ENCODE measurements at places on chromosomes 13 and 19.
A peak's percentile ranks its signal among the peaks of the same experiment; 100 is the strongest.

GRCh38 chr19:1374250-1374577 is 9.5 kb upstream of the NDUFS7 start:
- H3K4me3 ChIP-seq, result no peak overlapping the region
- H3K36me3 ChIP-seq, result peaks cover 9% of the 10 kb centered on the region
- H3K4me1 ChIP-seq, result no peaks in the 10 kb centered on the region
- no peak overlapping the region for H3K27ac ChIP-seq
- no peaks in the 10 kb centered on the region for H3K27me3 ChIP-seq
- no peak for DNase-seq

DNA sequence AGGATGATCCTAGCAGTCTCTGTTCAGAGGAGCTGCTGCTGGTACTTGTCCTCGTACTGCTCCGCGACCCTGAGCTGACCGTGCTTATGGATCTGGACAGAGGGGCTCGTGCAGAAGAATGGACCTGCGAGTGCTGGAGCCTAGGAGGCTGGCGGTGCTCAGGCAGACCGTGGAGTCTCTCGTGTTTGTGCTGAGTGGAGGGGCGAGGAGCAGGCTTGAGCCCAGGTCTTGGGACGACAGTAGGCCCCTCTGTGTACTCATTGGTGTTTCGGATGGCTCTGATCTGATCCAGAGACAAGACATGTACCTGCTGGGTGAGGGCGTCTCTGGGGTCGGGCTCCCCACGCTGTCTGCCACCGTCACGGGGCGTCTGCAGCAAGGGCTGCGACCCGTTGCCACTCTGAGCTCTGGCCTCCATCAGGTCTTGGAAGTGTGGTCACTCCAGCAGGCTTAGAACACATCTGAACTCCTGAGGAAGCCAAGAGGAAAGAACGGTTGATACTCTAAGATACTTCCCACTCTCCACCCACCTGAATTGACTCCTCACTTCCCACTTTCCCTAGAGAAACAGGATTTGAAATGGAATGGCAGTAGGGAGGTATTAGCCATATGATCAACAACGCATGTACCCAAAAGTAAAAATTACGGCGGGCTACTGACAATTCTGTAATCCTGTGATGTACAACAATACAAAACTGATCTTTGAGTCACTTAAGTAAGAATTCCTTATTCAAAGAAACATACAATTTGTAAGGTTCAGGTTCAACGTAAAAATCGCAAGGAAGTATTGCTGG is 3.4 kb downstream of the SPRY2 start:
- no peaks in the 10 kb centered on the region for H3K4me1 ChIP-seq
- H3K36me3 ChIP-seq, result no peaks in the 10 kb centered on the region
- no peak for DNase-seq
- peaks cover 8% of the 10 kb centered on the region for H3K27me3 ChIP-seq
- H3K4me3 ChIP-seq, result peak overlapping the region; percentile 18
- no peak overlapping the region for H3K27ac ChIP-seq

GRCh38 chr13:96238861-96239260 is 149.0 kb downstream of the HS6ST3 start:
- no peak for DNase-seq
- no peaks in the 10 kb centered on the region for H3K36me3 ChIP-seq
- H3K4me3 ChIP-seq, result no peak overlapping the region
- H3K27ac ChIP-seq, result no peak overlapping the region
- no peaks in the 10 kb centered on the region for H3K4me1 ChIP-seq
- no peaks in the 10 kb centered on the region for H3K27me3 ChIP-seq

GRCh38 chr13:73107970-73108369 is 49.2 kb downstream of the KLF5 start:
- no peaks in the 10 kb centered on the region for H3K4me1 ChIP-seq
- no peak overlapping the region for H3K4me3 ChIP-seq
- no peaks in the 10 kb centered on the region for H3K36me3 ChIP-seq
- peaks cover 21% of the 10 kb centered on the region for H3K27me3 ChIP-seq

DNA sequence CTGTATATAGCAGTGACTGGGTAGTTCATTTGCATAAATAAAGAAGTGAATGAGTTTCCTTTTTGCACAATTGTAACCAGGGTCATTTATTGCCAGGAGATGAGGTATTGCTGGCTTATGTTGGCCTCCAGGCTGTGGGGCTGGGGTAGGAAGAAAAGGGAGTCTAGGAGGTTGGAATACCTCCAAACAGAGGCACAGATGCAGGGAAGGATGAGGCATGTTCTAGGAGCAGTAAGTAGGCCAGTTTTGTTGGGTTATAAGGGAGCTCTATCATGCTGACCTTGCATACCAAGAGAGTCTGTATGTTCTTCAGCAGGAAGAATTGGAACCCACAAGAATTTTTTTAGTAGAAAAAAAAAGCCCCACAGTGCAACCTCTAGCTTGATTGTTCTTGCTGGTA is 17.2 kb upstream of the CYSLTR2 start:
- H3K27me3 ChIP-seq, result no peaks in the 10 kb centered on the region
- no peaks in the 10 kb centered on the region for H3K4me1 ChIP-seq
- no peak for DNase-seq
- H3K36me3 ChIP-seq, result no peaks in the 10 kb centered on the region
- no peak overlapping the region for H3K4me3 ChIP-seq

GRCh38 chr13:41409611-41410010 is 47.7 kb upstream of the RGCC start:
- H3K4me1 ChIP-seq, result no peaks in the 10 kb centered on the region
- no peak overlapping the region for H3K27ac ChIP-seq
- H3K27me3 ChIP-seq, result no peaks in the 10 kb centered on the region
- no peaks in the 10 kb centered on the region for H3K36me3 ChIP-seq

DNA sequence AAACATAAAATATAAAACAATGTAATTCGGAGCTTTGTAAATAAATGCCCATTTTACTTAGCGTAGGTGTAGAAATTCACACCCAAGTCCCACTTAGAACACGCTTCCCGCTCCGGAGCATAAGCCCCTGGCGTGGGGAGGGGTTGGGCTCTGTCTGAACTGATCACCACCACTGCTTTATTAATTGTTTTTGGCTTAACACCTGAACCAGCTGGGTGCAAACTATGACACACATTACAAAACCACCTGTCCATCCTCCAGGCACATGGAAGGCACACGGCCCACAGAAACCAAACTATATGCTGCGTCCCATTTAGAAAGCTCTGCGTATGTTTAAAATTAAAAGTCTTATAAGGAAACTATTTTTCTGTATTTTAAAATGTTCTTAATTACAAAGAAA is 25.9 kb downstream of the RASA3 start:
- H3K36me3 ChIP-seq, result peaks cover 53% of the 10 kb centered on the region
- no peaks in the 10 kb centered on the region for H3K27me3 ChIP-seq
- no peak for DNase-seq

DNA sequence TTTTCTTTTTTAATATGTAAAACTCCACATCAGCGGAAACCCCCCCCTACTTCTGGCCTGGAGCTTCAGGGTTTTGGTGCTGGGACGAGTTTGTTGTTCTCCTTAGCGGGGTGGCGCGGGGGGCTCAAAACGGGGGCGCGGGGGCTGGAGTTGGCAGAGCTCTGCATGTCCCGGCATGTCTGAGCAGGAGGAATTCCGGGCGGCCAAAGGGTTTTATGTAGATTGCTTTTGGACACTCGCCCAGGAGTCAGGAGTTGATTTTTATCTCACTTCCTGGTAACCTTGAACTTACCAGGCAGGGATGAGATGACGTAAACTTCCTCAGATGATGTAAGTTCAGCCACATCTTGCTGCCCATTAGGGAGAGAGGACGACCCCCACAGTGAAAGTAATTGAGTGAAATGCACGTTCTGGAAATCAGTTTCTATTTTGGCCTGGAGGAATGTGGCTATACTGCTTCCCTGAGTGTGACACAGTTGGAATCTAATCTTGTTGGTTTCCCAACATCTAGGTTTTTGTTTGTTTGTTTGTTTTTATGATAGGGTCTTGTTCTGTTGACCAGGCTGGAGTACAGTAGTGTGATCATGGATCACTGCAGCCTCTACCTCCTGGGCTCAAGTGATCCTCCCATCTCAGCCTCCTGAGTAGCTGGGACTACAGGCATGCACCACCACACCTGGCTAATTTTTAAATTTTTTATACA is 21.0 kb upstream of the GDF15 start:
- no peak for DNase-seq
- peaks cover 4% of the 10 kb centered on the region for H3K4me1 ChIP-seq
- H3K4me3 ChIP-seq, result no peak overlapping the region

DNA sequence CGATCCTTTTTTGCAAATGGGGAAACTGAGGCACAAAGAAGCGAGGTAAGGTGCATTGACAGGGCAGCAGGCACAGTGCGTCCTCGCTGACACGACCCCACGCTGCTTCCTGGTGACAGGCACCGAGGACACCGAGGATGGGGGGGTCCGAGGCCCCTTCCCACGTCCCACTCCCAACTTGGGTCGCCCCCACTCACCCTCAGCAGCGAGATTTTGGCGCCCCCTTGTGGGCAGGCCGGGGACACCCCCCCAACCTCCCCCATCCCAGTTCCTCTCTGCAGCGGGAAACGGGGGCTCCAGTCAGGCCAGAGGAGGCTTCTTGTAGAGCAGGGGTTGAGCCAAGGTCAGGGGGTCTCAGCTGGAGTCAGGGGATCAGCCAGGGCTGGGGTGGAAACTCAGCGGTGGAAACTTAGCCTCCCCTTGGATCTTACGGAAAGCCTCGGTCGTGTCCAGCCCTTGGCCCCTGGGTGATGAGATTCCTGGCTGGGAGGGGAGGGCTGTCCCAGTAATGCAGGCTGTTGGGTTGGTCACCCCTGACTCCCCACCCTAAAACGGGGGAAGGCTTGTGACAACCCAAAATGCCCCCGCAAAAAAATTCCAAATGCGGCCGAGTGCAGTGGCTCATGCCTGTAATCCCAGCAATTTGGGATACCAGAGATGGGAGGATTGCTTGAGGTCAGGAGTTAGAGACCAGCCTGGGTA is 8.2 kb downstream of the SMIM24 start:
- H3K4me3 ChIP-seq, result no peak overlapping the region
- peaks cover 2% of the 10 kb centered on the region for H3K36me3 ChIP-seq
- DNase-seq, result no peak

- H3K4me1 ChIP-seq, result peaks cover 15% of the 10 kb centered on the region
- H3K27me3 ChIP-seq, result no peaks in the 10 kb centered on the region
- H3K36me3 ChIP-seq, result peaks cover 53% of the 10 kb centered on the region
- DNase-seq, result no peak
- no peak overlapping the region for H3K4me3 ChIP-seq
- peak overlapping the region; percentile 16 for H3K27ac ChIP-seq
Observed at GRCh38 chr13:79361299-79361698, 44.8 kb downstream of the RBM26 start.

- no peak overlapping the region for H3K27ac ChIP-seq
- no peak for DNase-seq
- no peaks in the 10 kb centered on the region for H3K4me1 ChIP-seq
- no peak overlapping the region for H3K4me3 ChIP-seq
Observed at GRCh38 chr13:40109351-40109844, 453.9 kb downstream of the COG6 start.

DNA sequence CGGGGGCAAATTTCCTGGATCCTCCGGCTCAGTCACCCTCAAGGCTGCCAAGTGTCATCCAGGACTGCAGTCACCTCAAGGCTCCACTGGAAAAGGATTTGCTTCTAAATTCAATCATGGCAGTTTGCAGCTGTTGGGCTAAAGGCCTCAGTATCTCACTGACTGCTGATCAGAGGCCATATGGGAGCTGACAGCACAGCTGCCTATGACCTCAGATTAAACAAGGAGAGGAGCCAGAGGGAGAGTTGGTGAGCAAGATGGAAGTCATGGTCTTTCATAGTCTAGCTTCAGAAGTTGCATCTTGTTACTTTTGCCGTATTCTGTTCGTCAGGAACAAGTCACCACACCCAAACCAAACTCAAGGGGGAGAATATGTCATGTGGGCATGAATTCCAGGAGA is 849.7 kb downstream of the UQCRFS1 start:
- no peaks in the 10 kb centered on the region for H3K36me3 ChIP-seq
- H3K27ac ChIP-seq, result no peak overlapping the region
- H3K4me3 ChIP-seq, result no peak overlapping the region
- no peak for DNase-seq

DNA sequence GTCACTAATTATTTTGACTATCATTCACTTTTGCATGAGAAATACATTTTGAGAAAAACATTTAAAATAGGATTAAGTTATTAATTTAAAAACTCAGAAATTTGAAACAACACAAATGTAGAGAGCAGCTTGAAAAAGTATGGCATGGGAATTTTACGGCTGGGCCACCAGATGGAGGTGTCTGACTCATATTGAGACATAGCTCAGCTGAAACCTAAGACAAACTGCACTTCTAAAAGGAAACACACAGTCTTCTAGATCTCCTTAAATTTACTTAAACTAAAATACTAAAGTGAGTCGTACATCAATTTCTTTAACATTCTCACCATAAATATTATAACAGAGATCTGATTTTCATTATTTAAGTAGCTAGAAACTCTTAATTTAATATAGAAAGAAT is 41.9 kb upstream of the POSTN start:
- no peak overlapping the region for H3K27ac ChIP-seq
- H3K27me3 ChIP-seq, result no peaks in the 10 kb centered on the region
- H3K36me3 ChIP-seq, result no peaks in the 10 kb centered on the region
- no peaks in the 10 kb centered on the region for H3K4me1 ChIP-seq
- no peak for DNase-seq
- H3K4me3 ChIP-seq, result no peak overlapping the region

GRCh38 chr13:24652359-24652758 is 27.8 kb upstream of the ATP12A start:
- H3K36me3 ChIP-seq, result peaks cover 4% of the 10 kb centered on the region
- no peaks in the 10 kb centered on the region for H3K4me1 ChIP-seq
- no peak overlapping the region for H3K27ac ChIP-seq
- no peak overlapping the region for H3K4me3 ChIP-seq
- H3K27me3 ChIP-seq, result no peaks in the 10 kb centered on the region
- DNase-seq, result no peak

GRCh38 chr19:41363371-41363752 is 587 bp downstream of the B9D2 start:
- no peak for DNase-seq
- H3K4me1 ChIP-seq, result peaks cover 34% of the 10 kb centered on the region
- H3K27me3 ChIP-seq, result no peaks in the 10 kb centered on the region
- peaks cover 23% of the 10 kb centered on the region for H3K36me3 ChIP-seq

- DNase-seq, result no peak
- no peak overlapping the region for H3K27ac ChIP-seq
- no peaks in the 10 kb centered on the region for H3K27me3 ChIP-seq
- no peak overlapping the region for H3K4me3 ChIP-seq
Observed at GRCh38 chr13:45412274-45413049, 5.7 kb downstream of the SLC25A30 start.

DNA sequence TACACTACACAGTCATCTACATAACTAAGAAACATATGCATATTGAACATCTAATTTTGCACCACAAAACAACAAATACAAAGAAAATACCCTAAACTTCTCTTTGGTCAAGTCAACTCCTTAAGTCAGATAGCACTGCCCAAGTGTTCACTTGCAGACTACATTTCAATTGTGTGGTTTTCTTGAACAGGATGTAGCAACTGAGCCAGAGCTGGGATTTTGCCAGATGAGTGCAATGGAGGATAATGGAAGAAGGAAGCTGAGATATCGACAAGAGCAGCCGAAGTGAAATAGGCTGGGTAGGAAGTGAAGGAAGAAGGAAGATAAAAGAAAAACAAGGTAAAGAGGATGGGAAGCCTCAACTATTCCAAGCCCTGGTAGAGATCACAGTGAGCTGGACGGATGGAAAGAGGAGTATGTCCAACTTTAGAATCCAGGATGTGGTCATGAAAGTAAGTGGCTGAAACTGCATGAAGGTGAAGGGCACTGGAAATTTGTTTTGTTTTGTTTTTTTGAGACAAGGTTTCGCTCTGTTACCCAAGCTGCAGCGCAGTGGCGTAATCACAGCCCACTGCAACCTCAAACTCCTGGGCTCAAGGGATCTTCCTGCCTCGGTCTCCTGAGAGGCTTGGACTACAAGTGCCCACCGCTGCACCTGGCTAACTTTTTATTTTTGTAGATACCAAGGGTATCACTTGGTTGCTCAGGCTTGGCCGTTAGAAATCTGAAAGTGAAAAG is 15.0 kb downstream of the NUFIP1 start:
- peaks cover 10% of the 10 kb centered on the region for H3K36me3 ChIP-seq
- H3K4me1 ChIP-seq, result no peaks in the 10 kb centered on the region
- H3K4me3 ChIP-seq, result no peak overlapping the region
- no peak for DNase-seq
- H3K27ac ChIP-seq, result no peak overlapping the region

All from central memory CD8-positive, alpha-beta T cell (primary cell).